T-helper 22 cell (primary cell): ENCODE measurements at places on chromosomes 12 and 14.

- DNase-seq: no peak
These were observed 261.9 kb upstream of the LRIG3 start for GRCh38 chr12:59182191-59182590.

DNA sequence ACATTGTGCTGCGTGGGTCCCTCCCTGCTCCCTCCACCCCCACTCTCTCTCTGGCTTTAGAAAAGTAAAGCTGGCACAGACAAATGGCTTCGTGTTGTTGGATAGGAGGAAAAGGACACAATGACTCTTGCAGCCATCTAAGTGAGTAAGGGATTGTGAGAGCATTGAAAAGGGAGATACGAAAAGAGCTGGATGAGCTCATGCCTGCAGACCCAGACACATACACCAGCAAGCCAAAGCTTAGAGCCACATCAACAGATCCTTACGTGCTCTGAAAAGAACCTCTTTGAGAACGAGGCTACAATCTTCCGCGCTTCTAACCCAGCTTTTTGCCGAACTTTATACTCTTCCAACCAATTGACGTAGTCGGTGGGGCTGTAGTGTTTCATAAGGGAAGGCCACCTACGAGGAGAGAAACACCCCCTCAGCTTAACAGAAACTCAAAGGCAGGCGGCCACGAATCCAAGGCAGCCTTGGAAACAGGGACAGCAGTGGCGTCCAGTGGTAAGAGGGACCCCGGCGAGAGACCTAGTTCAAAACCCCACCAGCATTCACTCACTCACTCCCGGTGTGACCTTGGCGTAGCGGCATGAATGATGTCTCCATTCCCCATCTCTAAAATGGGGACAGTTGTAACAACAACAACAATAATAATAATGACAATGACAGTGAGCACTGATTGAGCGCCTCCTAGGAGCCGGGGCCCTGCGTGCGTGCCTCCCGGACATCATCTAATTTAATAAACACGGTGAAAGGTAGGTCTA, 1.1 kb downstream of the FBXO21 start:
- no peak for DNase-seq

- DNase-seq: no peak
These were observed 315.5 kb downstream of the RMST start for GRCh38 chr12:97778111-97778510.

DNA sequence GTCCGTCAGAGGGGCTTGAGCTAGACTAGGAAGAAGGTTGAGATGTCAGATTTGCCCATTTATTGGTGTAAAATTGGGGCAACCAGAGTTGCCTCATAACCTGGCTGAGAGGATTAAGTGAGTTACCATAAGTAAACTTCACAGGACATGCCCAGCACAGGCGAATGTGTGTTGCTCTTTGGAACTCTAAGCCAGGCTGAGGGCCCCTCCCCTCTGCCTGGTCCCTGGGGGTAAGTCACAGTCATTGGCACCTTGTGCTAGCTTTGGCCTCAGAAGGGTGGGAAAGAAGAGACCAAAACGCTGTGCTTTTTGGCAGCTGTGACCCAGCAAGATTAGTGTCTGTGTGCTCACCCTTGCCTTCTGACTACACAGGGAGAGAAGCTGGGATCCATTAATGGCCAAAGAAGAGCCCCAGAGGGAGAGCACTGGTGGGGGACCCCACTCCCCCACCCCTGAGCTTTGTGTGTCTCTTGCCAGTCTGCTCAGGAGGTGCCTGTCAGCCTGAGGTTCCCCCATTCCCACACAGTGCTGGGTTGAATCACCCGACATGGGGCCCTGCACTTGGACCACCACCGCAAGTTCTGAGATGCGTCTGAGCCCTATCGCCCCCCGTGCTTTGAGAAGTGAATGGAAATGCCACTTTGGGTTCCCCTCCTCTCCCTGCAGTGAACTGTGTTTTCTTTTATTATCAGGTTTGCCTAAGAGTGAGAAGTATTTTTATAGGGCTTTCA, 74.1 kb downstream of the CACNA1C start:
- no peak for DNase-seq

- DNase-seq: no peak
These were observed 907.6 kb upstream of the FLRT2 start for GRCh38 chr14:84622357-84622756.

DNA sequence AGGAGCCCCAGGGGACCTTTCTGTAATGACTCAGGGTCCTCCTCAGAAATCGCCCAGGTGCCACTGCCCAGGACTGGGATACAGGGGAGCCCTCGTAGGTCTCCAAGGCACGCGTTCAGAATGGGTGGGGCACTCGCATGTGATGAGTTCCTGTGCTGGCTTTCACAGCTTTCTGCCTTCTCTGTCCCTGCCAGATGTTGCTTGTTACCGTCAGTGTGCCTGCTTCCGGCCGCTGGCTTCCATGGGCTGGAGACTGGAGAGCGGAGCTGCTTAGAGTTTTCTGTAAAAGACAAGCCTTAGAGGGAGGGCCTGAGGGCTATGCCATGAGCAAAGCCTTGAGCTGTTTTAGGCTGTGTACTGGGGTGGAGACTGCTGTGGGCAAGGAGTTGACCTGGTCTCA, 75.0 kb upstream of the SLC24A4 start:
- no peak for DNase-seq
